ENCODE measurements at places on chromosomes 6 and 20.

GRCh38 chr20:58251348-58251978 lies 23.0 kb upstream of the ANKRD60 start:
- no peak for DNase-seq

DNA sequence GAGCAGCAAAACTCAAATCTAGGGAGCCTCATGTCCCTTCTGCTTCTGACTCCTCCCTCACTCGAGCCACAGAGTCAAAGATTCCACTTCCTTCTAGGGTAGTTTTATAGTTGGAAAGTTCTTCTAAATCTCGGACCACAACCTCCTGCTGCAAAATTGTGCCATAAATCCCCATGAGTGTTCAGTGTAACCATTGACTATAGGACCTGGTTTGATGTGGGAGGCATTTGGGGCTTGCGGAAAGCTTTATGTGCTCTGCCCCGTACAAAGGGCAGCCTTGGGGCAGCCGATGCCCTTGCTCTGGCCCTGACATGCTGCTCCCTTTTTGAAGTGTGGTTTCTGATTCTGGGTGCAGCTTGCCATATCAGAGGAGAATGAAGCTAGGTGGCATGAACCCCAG lies 43.6 kb upstream of the IER3 start:
- DNase-seq, result no peak

DNA sequence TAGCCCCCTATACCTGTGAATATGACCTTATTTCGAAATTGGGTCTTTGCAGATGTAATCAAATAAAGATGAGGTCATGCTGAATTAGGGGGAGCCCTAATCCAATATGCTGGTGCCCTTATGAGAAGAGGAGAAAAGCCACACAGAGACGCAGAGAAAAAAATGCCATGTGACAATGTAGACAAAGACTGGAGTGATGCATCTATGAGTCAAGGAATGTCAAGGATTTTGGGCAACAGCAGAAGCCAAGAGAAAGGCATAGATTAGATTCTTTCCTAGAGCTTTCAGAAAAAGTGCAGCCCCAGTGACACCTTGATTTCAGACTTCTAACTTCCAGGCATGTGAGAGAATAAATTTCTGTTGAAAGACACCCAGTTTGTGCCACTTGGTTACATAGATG lies 47.4 kb upstream of the HS3ST5 start:
- DNase-seq, result no peak

GRCh38 chr6:12336121-12336971 lies 46.2 kb downstream of the EDN1 start:
- no peak for DNase-seq

- no peak for DNase-seq
Observed at GRCh38 chr6:137216106-137216505, 3.1 kb downstream of the IFNGR1 start.

DNA sequence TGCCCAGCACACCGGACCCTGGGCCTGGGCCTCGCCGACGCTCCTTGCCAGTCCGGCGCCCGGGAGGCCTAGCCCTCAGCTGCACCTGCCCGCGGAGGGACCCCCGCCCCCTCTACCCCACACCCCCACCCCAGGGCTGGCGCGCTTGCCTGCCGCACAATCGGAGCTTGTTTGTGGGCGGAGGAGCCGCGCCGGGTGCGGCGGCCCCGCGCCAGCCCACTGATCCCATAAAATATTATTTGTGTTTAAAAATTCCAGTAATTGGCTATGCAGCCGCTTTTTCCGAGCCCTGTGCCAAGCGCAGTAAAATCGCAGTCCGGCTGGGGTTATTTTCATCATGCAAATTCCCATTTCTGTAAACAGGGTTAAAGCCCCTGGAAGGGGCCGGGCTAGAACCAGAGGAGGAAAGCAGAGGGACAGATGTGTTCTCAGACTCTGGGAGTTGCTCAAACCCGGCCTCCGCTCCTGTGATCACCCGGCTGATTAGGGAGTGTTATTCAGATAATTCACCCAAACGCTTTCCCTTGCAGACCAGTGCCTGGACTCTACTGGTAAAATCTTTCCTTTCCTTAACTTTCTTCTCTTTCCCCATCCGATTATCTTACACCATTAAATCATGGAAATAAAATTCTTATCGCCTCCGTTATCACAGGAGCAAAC lies 93.1 kb downstream of the NCR2 start:
- DNase-seq, result peak; percentile 8

DNA sequence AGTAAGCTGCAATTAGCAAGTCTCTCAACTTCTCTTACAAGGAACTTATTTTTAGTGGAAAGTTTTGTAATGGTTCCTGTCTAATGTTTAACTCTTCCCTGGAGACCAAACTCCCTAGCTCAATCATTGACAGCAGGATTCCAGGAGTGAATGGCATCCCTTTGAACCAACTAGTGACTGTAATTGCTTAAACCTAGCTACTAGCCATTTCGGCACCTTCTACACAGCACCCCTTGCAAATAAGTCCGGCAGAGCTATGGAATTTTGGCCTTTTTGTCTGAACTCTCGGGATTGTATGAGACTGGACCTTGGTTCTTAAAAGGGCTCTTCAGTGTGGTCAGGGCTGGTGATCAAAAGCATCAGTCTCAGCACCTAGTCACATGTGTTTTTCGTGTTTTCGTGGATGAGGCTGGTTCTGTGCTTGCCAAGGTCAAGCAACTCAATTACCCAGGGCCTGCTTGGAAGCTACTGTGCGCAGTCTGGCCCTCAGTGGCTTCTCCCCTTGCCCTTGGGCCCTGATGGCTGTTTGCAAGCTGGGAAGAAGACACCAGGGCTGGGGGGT lies 135.3 kb upstream of the NEDD9 start:
- no peak for DNase-seq

- DNase-seq, result no peak
Observed at GRCh38 chr20:60040471-60041162, 82.4 kb downstream of the CDH26 start.

GRCh38 chr6:150249261-150249660 lies 106.4 kb downstream of the PPP1R14C start:
- no peak for DNase-seq

GRCh38 chr6:135675862-135676261 lies 175.6 kb upstream of the PDE7B start:
- no peak for DNase-seq

DNA sequence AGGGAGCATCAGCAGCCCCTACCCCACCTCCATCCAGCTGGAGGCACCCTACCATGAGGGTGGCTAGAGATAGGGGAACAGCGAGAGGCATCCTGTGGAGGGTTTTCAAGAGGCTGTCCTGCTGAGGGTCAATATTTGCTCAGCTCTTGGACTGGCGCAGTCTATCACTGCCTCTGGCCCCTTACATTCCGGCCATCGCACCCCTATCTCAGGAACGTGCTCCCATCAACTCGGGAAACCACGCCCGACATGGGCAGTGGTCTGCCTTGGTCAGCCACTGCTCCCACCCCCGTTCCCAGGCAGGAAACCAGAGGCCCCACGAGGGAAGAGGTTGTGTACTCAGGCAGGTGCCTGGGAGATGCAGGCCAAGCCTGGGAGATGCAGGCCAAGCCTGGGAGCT lies 57.9 kb downstream of the VEGFA start:
- DNase-seq, result no peak

DNA sequence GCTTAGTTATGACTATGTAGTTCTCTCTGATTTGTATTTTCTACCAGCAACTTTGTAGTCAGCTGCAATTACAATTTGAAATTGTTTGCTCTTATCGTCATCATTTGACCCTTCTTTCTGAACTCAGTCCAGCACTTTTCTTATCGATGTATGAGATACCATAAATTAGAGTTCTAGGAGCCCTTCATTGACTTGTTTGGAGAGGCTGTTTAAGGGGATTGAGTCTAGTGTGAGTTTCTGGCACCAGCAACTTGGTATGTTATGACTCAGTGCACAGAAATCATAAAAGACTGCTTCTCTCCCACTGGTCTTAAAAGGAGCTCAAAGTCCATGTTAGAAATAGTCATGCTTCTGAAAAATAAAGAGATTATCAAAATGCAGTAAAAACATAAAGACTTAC lies 190.3 kb downstream of the TENT5A start:
- no peak for DNase-seq

DNA sequence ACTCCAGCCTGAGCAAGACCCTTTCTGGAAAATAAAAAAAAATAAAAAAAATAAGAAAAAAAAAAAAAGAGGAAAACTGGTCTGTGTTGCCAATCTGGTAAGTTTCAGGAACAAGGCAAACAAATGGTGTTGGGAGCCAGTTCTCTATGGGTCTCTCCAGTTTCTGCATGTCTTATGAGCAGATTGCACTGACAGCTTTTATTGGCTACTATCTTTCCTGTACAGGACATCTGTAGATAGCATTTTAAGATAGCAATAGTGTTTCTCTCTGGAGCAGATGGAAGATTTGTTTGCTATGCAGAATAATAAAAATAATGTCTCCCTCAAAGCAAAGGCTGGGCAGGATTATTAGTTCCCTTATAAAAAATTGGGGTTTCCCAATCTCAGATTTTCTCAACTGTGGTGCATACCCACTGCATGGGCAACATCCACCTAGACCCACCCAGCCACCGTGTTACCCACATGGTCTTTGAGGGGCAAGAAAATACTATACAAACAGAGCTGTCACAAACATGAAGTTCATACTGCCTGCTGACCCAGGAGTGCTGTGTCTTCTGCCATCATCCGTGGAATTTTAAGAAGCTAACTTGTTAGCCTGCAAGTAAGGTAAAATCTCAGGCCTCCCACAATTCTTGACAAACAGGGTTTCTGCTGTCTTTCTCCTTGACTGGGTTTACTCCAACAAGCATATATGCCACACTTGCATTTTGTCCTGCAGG lies 9.5 kb downstream of the GMDS start:
- DNase-seq, result peak; percentile 4

- no peak for DNase-seq
Observed at GRCh38 chr20:54090230-54091119, 20.1 kb upstream of the BCAS1 start.

- DNase-seq, result no peak
Observed at GRCh38 chr6:31114541-31114878, at the start of gene PSORS1C1. Gene PSORS1C1 (plus strand): TSS chr6:31114800. CDS start chr6:31129633, 14,833 bp downstream.

- no peak for DNase-seq
Observed at GRCh38 chr6:150043096-150043495, 17.8 kb upstream of the RAET1L start.

DNA sequence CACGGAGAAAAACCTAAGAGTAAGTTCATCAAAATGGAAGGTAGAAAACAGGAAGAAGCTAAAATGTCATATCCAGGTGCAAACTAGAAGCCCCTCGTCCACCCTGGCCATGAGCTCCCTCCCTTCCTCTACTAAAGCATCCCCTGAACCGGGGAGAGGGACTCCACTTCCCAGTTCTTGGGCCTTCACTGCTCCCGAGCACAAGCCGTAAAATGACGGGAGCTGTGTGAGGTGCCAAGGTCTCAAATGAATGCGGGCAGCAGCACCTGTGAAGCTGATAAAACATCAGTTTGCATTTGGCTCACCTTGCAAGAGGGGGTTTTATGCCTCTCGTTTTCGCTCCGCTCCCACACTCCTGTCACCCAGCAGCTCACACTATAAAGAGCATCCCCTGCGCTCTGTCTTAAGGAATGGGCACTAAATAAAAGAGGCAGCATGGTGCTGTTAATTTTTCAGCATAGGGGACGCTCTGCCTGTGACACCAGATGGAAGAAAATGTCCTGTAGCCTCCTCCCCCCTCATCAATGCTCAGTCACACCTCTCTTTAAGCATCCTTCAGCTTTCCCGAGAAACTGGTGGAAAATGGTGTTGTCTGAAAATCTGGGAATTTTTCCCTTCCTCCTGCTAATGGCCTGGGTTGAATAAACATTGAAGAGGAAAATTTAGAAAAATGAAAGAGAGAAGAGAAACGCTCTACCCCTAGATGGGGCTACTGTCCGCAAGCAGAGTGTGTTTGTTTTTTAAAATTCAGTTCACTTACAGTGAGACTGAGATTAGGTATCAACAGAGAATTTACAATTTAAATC lies 563.0 kb upstream of the AGPAT4 start:
- no peak for DNase-seq

GRCh38 chr20:41617059-41617901 lies 897 bp downstream of the CHD6 start:
- DNase-seq, result no peak

DNA sequence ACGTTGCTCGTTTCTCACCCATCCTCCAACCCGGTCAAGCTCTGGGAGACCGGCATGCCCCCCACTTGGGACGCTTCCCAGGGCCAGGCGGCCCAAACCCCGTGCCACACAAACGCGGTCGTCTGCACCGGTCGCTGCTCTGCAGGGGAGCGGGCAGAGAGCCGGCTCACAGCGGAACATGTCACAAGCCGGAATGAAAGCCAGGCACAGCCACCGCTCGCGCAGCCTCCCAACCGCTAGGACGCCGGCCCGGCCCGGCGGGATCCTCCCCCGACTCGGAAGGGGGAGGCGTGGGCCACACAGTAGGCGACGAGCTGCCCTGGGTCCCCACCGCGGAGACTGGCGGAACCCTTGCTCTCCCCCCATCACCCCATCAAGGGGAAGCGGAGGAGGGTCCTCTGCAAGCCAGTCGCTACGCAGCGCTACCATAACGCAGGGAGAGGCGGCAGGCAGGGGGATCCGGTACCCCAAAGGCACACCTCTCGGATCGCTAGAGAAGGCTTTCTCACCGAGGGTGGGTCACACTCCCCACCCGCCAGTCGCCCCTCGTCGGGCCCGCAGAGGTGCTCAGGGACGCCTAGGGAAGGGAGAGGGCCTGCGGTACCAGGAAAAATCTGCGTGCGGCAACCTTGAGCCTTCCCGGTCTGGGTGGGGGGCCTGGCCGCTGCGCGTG lies 768.4 kb upstream of the DEFB115 start:
- DNase-seq, result no peak

- DNase-seq, result no peak
Observed at GRCh38 chr6:45643126-45643525, 265.4 kb upstream of the SUPT3H start.

GRCh38 chr20:63092660-63093215 lies 86.0 kb upstream of the BHLHE23 start:
- DNase-seq, result no peak

- no peak for DNase-seq
Observed at GRCh38 chr6:111087871-111088667, 766 bp downstream of the SLC16A10 start.

DNA sequence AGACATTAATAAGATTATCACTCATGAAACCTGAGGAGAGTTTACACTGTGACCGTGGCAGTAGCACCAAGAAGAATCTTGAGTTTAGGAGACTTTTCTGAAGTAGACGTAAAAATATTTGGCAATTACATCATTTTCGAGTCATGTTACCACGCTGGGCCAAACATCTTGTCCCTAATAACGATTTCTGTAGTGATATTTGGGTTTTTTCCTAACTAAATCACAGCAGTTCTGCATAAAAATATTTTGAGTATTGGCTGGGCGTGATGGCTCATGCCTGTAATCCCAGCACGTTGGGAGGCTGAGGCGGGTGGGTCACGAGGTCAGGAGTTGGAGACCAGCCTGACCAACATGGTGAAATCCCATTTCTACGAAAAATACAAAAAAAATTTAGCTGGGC lies 262.4 kb downstream of the PHF3 start:
- DNase-seq, result no peak

DNA sequence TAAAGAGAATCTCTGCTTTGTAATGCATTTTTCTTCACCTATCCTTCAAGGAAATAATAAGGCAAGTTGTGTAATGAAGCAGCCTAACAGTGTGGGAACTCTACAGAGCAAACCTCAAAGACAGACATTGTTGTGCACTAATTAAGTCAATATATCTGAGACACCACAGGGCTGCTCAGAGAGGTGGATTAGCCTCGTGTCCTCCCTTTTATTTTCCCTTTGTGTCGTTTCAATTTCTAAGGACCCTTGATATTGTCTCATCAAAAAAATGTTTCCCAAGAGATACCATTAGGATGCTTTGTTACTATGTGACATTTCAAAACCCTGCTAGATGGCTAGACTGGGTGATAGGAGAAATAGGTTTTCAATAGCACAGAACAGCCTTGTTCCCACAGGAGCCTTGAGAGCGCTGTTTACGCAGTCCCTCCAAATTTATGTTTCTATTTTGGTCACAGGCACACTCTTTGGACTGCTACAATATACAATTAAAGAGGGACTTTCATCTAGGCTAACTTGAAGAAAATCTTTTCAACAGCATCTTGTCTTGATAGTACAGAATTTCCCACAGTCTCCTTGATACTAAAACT lies 23.1 kb downstream of the UBE3D start:
- DNase-seq, result no peak
